Renal cortical epithelial cell (primary cell): ENCODE measurements at places on chromosomes 2 and 18. TPM values are rescaled to one million over a fixed set of nuclear protein-coding genes. Genes with fewer than 3 reads are reported as not detected.

- no peak for DNase-seq
These were observed 262.1 kb downstream of the EPHA4 start for GRCh38 chr2:221309892-221310583.

DNA sequence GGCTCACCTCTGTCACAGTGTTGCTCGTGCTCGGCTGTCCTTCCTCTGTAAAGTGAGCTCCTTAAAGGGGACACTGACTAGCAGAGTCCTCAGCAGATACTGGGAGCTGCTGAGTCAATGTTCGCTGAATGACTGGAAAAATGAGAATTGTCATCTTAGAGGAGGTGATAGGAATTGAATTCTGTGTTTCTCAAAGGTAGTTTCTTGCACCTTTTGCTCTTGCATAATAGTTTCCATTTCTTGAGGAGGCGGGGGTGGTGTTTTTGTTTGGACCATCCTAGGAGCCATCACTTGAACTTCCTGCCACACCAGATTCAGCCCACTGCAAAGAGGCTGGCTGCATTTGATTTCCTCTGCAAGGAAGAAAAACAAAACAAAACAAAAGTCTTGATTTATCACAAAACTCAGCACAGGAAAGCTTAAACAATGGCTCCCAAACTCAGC lies 11.4 kb upstream of the RFX8 start:
- no peak for DNase-seq

DNA sequence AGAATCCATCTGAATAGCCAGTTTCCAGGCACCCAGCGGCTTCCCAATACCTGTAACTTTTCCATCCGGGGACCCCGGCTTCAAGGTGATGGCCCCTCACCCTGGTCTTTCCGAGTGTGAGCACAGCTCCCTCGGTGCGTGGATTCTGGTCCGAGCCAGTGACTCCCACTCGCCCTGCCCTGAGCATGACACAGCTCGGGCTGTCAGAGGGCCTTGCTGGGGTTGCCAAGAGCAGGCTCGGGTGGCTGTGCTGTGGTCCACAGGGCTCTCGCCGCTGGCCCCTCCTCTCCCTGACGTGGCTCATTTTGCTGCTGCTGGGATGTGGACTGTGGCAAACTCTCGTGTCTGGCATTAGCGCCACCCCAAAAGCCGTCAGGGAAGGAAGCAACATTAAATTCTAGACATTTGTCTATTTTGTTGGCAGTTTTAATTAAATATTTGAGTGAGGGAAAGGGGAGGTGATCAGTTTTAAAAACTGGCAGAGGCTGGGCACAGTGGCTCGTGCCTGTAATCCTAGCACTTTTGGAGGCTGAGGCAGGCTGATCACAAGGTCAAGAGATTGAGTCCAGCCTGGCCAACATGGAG lies 5.6 kb upstream of the ESPNL start:
- no peak for DNase-seq

- DNase-seq, result peak; percentile 18
These were observed 10.7 kb upstream of the DSG3 start for GRCh38 chr18:31436825-31437224.

- no peak for DNase-seq
These were observed 120.1 kb downstream of the IRS1 start for GRCh38 chr2:226679389-226680065.

DNA sequence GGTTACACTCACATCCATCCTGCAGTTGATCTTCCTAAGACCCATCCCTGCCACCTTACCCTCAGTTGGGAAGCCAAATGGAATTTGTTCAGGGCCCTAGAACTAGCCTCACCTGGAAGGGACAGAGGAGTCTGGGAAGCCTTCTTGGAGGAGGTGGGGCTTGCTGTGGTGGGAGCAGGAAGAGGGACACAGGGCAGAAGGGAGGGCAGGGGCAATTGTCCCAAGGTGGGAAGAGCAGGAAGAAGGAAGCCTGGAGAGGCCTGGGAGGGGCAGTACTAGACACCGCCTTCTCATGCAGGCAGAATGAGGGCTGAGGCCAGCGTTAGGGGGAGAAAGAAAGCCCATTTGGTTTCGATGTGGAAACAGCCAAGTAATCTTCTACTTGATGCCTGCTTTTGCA lies 34.1 kb upstream of the ASPRV1 start:
- DNase-seq, result no peak

DNA sequence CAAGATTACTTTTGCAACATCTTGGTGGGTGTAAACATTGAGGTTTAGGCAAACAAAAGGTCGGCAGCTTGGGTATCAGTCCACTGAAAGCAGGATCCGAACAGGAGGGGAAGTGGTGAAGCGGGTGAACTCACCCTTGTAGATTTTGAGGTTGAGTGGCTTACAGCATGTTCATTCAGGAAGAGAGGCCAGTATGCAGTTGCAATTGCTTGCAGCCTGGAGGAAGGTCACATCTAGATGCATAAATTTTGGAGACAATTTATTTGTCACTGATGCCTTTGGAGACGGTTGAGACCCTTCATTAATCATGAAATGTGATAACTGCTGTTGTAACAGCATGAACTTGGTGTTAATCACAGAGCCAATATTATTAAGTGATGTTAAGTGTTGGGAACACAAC lies 131.1 kb downstream of the LTBP1 start:
- peak; percentile 34 for DNase-seq

DNA sequence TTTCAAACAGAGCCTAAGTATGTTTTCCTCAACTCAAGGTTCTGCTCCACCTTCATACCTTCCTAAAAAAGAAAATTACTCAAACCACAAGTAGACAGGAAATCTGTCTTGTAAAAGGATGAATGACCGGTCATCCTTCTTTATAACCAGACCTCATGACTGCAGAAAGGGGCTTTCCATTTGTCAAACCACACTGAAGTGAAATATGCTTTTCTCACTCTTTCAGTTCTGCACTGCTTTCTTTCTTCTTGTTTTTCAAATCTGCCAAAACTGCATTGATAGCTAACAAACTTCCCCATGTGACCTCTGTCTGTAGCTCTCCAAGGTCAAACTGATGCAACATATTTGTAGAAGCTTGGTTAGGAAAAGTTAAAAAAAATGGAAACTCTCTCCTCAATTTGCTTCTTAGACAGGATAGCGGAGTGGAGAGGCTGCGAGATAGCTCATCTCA lies 308.9 kb upstream of the CCDC68 start:
- DNase-seq, result peak; percentile 18

- no peak for DNase-seq
These were observed 46.5 kb downstream of the TWIST2 start for GRCh38 chr2:238894226-238894949.

- DNase-seq, result no peak
These were observed 87.7 kb downstream of the EHBP1 start for GRCh38 chr2:62793213-62793612.

DNA sequence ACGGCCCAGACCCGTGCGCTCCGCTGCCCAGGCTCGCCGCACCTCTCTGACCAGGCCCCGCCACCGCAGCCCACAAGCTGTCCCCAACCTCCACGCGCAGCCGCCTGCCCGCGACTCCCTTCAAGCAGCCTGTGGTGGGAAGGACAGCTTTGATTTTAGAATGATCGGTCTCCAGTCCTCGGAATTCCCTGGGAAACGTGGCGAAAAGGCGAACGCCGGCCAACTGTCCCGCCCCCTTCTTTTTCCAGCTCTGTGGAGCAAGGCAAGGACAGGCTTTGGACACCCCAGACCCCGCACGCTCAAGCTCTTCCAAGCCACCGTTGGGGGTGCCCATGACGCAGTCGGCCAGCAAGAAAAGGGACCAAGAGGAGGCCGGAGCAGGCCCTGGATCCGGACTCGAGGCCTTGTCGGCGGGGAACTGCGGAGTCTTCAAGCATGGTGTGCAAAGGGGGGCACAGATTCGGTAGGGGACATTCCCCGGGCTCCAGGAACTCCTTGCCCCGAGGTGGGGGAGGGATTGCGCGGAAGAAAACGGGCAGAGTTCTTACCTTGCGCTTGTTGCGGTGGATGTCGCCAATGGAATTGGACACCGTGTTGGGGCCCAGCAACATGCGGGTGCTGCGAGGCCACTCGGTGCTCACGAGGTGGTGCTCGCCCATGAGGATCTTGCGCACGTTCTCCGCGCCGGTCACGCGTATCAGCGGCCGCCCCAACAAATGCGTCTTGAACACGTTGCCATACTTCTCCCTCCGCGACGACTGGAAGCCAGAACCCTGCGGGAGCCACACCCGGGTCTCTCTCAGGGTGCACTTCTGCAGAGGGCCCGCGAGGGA lies 4.0 kb downstream of the CYP26B1 start:
- no peak for DNase-seq

DNA sequence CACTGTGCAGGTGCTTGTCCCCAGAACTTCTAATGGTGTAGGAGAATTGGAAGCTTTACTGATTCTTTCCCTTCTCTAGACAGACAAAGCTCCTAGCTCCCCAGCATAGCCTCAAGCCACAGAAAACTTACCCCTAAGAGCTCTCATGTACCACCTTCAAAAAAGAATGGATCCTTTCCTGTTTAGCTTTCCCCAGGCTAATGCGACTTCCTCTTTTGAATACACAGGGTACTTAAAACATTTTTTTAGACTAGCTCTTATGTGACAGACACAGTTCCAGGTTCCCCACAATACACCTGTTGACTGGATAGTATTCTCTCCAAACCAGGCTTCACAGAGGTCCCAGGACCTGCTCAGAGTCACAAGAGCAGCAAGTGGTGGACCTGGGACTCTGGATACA lies 8.3 kb downstream of the CTAGE1 start:
- no peak for DNase-seq

- peak; percentile 4 for DNase-seq
These were observed 1137.6 kb upstream of the NXPH2 start for GRCh38 chr2:139917690-139918384.

- no peak for DNase-seq
These were observed 46.7 kb downstream of the LDLRAD4 start for GRCh38 chr18:13265008-13265910.

DNA sequence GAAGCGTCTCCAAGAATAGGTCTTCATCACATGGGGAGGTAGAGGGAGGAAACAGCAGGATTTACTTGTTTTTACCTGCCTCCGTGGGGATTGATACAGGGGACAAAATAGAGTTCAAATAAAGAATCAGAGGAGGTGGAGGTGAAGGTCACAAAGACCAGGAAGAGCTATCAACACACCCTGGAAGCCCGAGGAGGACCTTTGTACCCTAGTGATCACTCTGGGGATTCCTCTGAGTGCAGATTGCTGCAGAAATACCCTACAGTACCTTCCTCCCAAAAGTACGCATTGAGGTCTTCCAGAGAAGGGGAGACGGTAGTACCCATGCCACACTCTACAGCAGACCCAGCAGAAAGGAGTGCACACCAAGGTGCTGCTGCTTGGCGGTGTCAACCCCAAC lies 44.9 kb downstream of the OSR1 start:
- no peak for DNase-seq

Gene NPPC
- 0.40 TPM in 1 of 2 replicates, not detected in the other for total RNA-seq

Gene SALL3
- total RNA-seq, result 0.17 and 0.94 TPM in 2 replicates

Gene TUBA4B
- total RNA-seq, result 0.25 TPM in 1 of 2 replicates, not detected in the other

Gene GRP
- total RNA-seq, result not detected in 2 replicates

Gene PPP4R1
- total RNA-seq, result 152 and 166 TPM in 2 replicates

Gene MEMO1
- 30.9 and 66.5 TPM in 2 replicates for total RNA-seq
